ENCODE measurements at places on chromosomes 6 and 20.

DNA sequence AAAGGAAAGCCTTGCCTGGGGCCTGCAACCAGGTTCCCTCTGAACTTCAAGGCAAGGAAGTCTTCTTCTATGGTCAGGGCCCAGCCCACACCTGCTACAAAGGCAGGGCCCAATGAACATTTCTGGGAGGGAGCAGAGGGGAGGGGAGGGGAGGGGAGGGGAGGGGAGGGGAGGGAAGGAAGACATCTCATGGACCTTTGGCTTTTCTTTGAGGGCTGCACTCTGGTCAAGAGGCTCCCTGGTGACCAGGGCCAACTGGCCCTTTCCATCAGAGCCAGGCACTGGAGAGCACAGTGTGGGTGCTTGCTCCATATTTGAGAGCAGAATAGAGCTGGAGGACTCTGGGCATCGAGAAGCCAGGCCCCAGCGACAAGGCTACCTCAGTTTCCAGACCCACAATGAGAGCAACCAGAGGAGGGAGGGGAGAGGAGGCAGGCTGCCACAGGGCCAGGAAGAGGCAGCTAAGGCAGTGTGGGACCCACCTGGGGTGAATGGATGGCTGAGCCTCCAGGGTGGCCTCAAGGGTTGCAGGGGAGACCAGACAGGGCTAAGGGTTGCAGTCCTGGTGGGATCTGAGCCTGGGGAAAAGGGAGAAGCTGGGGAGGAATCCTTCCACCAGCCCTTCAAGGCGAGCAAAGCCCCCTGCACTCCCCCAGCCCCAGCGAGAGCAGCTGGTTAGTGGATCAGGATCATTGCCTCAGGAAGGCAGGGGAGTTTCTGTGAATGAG, 84.8 kb downstream of the MRPL14 start:
- DNase-seq: no peak

GRCh38 chr6:128600397-128600951, 80.1 kb upstream of the PTPRK start:
- no peak for DNase-seq

GRCh38 chr6:21265034-21265729, 328.4 kb upstream of the SOX4 start:
- no peak for DNase-seq

GRCh38 chr6:150546457-150546856, 53.2 kb upstream of the PLEKHG1 start:
- no peak for DNase-seq

- no peak for DNase-seq
Observed at GRCh38 chr6:53734473-53735299, 60.1 kb upstream of the LRRC1 start.

- DNase-seq: no peak
Observed at GRCh38 chr20:41046716-41047115, 18.1 kb downstream of the TOP1 start.

GRCh38 chr6:7237653-7238188, 75.3 kb downstream of the SSR1 start:
- no peak for DNase-seq

GRCh38 chr20:46307139-46307998, 929 bp downstream of the CDH22 start:
- no peak for DNase-seq

DNA sequence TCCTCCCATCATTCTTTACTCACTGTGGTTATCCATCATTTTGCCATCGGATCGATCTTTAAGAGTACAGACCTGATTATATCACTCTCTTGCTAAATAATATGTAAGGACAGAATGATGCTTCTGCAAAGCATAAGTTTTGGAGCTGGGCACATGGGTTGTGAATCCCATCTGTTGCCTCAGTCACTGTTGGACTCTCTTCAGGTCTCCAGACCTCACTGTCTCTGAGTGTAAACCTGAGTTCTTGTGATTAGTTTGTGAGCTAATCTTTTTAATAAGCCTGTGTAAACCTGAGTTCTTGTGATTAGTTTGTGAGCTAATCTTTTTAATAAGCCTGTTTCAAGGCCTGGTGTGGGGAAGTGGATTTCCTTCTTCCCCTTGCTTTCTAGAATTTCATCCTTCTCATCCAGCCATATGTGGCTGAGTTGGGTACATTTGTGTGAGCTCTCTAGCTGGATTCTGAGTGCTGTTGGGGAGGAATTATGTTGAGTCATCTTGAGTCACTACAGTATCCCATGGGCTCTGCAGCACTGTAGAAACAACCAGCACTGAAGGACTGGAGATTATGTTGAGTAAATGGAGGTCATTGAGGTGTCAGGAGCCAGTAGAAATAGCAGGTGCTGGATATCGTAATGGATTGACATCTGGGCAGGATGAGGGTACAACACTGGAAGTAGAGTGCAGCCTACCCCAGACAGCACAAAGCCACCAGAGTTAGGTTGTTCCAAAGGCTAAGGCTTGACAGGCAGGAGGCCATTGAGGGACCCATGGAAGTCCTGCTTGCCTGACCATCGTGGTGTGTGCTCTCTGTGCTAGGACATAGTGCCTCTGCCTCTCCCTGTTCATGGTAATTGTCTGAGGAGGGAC, 52.4 kb downstream of the SCAND1 start:
- no peak for DNase-seq

DNA sequence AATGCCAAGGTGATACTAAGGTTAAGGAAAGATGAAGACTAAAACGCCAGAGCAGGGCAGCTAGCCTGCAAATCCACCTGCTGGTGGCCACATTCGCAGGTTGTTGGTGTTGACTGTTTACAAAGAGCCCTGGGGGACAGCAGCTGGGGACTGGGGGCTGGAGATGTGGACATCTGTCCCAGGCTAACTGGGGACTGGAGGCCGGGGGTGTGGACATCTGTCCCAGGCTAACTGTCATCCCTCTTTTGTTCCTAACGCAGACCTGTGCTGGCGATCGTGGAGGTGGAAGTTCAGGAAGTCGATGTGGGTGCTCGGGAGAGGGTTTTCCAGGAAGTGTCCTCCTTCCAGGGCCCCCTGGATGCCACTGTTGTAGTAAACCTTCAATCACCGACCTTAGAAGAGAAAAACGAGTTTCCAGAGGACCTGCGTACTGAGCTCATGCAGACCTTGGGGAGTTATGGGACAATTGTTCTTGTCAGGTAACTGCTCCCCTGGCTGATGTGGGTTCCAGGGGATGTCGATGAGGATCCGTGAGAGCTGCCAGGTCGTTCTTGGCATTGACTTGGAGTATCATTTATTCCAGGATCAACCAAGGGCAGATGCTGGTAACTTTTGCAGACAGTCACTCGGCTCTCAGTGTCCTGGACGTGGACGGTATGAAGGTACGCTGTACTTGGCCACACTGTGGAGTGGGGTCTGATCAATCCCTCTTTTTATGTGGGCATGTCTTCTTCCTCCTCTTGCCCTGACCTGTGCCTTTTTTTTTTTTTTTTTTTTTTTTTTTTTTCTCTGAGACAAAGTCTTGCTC, 87.0 kb downstream of the SERAC1 start:
- DNase-seq: no peak

- no peak for DNase-seq
Observed at GRCh38 chr20:5947276-5947675, 3.1 kb downstream of the TRMT6 start.
